ENCODE measurements at places on chromosomes 2 and 18.
A peak's percentile ranks its signal among the peaks of the same experiment; 100 is the strongest.

DNA sequence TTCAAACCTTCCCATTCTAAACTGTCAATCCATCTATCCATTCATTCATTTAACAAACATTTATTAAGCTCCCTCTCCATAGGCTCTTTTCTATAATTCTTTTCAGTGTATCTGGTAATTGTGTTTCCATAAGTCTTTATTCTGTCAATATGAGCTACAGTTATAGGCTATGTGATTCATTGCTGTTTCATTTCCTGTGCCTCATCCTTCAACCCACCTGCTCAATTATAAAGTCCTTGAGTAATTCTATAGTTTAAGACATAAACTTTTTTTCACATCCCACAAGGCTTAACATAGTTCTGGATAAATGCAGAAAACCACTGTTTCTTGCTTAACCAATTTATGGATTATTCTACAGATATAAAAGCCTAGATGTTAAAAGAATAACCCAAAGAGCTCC lies 84.2 kb upstream of the PIK3C3 start:
- DNase-seq: no peak

- DNase-seq: no peak
These were observed 555.8 kb upstream of the ID2 start for GRCh38 chr2:8125741-8126711.

GRCh38 chr2:161919873-161920272 lies 154.1 kb downstream of the DPP4 start:
- DNase-seq: no peak

- no peak for DNase-seq
These were observed 48.3 kb downstream of the WDFY1 start for GRCh38 chr2:223896833-223897311.

GRCh38 chr2:137910641-137911040 lies 53.6 kb upstream of the HNMT start:
- DNase-seq: no peak

GRCh38 chr2:32732120-32732519 lies 104.3 kb downstream of the TTC27 start:
- DNase-seq: no peak

GRCh38 chr2:37688771-37689468 lies 17.5 kb upstream of the CDC42EP3 start:
- DNase-seq: no peak

- peak; percentile 39 for DNase-seq
These were observed 89.2 kb downstream of the DOCK10 start for GRCh38 chr2:224952936-224953657.

DNA sequence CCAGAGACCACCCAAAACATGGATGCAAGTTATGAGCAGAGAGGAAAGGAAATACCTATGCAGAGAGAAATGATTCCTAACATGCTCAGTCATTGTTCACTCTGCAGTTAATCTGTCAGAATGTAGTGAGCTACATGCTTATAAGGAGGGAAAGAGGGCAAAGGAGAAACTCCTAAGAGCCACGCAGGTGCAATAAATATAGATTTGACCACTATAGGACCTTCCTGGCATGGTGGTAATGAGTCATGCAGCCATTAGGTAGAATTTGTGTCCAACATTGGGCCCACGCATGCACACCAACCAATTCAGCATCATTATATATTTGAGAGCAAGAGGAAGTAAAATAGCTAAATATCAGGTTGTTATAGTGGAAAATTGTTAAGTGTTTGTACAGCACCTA lies 699.9 kb downstream of the DSC3 start:
- DNase-seq: no peak

DNA sequence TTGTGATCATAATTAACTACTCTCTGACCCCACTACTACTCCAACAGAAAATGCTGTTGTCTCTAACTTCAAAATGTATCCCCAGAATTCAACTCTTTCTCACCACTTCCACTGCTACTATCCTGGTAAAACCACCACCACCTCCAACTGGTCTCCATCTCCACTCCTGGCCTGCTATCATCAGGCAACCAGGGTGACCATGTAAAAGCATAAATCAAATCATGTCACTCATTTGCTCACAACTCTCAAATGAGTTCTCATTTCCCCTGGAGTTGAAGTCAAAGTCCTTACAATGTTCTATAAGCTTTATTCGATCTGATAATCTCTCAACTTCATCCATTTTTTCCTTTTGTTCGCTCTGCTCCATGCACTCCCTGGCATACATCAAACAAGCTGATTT lies 24.6 kb downstream of the CUL3 start:
- no peak for DNase-seq

DNA sequence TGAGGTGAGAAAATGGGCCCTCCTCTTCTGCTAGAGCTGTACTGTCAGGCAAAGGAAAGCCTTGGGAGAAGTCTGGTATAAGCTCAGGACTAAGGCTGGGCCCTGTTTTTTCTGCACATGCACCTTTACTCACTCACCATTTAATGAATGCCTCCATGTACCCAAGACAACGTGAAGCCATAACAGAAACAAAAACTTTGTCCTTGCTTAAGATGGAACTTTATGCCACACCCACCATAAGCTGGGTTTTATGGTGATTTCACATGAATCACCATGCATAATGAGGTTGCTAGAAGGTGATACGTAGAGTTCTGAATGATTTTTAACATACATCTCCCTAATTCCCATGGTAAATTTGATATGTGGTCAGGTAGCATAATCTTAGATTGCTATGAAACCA lies 63.7 kb upstream of the CYP26B1 start:
- no peak for DNase-seq

GRCh38 chr2:134900151-134900550 lies 18.5 kb upstream of the CCNT2 start:
- no peak for DNase-seq

GRCh38 chr18:42936289-42936688 lies 179.2 kb downstream of the RIT2 start:
- DNase-seq: no peak

DNA sequence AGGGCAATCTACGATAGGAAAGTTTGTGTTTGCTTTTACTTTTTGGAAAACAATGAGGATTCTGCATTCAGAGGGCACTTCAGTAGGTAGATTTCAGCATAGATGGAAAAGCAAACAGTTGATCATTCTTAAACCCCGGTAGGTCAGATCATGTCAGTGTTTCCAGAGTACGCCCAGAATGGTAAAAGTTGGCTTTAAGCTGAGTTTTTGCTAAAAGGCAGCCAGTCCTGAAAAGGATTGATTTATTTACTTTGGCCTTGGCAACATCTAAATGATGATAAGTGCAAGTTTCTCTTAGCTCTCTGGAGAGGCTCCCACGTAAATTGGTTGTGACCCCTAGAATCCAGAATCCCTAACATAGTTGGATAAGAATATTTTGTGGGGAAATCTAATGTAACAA lies 168.0 kb downstream of the DIS3L2 start:
- DNase-seq: no peak

DNA sequence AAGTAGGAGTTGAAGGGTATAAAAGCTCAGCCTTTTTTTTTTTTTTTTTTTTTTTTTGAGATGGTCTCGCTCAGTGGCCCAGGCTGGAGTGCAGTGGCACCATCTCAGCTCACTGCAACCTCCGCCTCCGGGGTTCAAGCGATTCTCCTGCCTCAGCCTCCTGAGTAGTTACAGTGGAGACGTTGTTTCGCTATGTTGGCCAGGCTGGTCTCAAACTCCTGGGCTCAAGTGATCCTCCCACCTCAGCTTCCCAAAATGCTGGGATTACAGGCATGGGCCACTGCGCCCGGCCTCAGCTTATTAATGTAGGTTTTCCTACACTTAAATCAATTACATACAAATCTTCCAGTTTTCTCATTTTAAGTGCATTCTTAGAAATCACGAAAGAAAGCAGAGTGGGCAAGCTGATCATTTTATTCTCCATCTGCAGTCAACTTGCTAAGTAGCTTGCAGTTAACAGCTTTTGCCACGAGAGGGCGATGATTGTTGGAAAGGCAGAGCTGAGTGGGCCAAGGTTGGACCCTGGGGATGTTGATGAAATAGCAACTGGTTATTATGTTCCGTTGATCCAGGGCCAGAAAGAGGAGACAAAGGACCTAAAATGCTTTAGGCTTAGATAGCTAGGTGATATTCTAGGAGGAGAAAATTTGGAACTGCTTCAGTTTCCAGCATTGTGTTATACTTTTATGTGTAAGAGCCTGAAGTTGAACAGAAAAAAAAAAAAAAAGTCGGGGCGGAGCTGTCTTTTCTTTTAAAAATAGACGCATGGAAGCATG lies 234.4 kb upstream of the EPAS1 start:
- peak; percentile 71 for DNase-seq

DNA sequence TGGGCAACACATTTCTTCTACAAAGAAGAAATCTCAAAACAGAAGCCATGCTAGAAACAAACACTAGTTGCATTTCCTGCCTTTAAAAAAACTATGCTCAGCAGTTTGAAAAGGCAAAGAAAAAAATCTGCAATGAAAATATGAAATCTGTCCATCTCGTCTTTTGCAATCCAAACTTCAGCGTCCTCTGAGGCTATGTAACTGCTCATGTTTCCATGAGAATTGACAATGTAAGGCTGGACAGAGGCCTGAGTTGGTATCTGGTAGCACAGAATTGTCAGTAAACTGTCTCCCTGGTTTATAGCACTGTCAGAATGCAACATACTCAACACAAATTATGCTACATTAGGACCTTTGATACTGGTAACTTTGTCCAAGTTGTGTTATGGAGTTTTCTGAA lies 429.9 kb downstream of the ARHGAP15 start:
- no peak for DNase-seq

DNA sequence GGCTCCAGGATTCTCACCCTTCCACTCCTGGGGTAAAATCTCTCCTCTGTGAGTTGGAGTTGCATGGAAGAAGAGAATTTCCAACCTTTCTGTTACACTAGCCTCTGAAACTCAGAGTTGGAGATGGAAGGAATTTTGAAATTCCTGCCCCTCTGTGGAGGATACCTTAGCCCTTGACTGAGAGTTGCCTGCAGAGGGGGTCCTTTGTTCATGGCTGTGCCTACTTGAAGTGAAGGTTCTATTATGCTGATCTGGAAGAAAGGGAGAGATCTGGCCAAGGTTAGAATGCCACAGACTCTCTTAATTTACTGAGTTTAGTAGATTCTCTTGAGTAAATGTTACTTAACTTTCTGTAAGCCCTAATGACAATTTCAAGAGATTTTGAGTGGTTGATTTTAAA lies 626.6 kb upstream of the GYPC start:
- no peak for DNase-seq

DNA sequence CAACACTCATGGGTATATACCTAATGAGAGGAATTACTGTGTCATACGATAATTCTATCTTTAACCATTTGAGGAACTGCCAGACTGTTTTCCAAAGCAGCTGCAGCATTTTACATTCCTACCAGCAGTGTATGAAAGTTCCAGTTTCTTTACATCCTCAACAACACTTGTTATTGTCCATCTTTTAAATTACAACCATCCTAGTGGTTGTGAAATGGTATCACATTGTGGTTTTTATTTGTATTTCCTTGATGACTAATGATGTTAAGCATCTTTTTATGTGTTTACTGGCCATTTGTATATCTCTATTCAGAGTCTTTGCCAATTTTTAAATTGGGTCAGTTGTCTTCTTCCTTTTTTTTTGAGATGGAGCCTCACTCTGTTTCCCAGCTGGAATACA lies 4.0 kb upstream of the CKAP2L start:
- DNase-seq: no peak

GRCh38 chr2:24993406-24994145 lies 21.8 kb upstream of the DNAJC27 start:
- DNase-seq: no peak

GRCh38 chr18:49967171-49967570 lies 153.8 kb upstream of the ACAA2 start:
- no peak for DNase-seq

DNA sequence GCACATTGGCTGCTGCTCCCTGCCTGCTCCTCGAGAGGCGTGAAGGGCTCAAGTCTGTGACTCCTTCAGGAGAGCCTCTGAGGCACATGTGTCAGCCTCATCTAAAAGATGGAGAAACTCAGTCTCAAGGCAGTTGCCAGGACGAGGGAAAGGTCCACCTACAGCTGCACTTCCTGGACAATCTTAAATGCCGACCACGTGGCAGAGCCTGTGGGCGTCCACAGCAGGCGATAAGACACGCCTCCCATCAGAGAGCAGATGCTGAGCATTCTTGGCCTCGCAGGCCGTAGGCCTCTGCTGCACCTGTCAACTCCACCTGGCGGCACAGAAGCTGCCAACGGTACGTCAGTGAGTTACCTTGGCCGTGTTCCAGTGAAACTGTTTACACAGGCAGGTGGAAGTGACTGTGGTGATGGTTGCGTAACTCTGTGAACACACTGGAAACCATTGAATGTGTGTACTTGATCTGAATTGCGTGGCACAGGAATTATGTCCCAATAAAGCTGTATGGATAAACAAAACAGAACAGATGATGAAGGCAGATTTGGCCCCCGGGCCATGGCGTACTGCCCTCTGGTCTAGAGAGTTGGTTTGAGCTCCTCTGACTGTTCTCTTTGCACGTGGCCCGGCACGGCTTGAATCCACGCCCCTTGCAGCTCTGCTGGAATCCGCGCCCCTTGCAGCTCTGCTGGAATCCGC lies 114.5 kb downstream of the RNF144A start:
- DNase-seq: peak; percentile 44

GRCh38 chr2:37561615-37562569 lies 109.5 kb downstream of the CDC42EP3 start:
- peak; percentile 24 for DNase-seq

- DNase-seq: no peak
These were observed 138.3 kb downstream of the PXDN start for GRCh38 chr2:1606046-1606400.

- no peak for DNase-seq
These were observed 17.3 kb upstream of the GPR55 start for GRCh38 chr2:230942371-230942770.

DNA sequence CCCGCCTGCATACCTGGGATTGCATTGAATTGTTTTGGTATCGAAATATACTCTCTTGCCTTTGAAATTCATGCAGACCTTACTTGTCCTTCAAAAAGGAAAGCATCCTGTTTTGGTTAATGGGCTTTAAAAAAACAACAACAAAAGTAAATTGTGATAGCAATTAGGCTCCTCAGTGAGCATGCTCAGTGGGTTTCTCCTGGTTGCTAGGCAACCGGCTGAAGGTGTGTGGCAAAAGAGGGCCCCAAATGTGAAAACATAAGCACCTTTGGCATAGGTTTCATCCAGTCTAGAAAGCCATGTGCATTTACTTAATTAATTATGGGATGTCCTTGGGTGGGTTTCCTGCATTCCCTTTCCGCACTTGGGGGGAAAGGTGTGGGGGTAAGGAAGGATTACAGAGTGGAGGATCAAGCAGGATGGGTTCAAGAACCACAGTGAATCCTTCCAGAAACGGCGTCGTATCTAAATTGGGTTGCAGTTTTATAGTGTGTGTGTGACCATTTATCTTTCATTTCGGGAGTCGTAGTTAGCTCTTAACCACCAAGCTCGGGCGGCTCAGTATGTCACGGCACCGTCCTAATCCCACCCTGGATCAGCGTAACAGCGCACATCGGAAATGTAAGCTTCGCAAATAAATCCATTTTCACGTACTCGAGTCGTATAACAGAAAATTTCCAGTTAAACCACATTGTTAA lies 274.9 kb upstream of the TCF4 start:
- no peak for DNase-seq

All from activated CD4-positive, alpha-beta T cell treated with anti-CD3 and anti-CD28 coated beads for 4 hours (primary cell).